ENCODE measurements at places on chromosomes 11 and 22. TPM values are rescaled to one million over a fixed set of nuclear protein-coding genes. Genes with fewer than 3 reads are reported as not detected.

The MTMR3 gene
- 41.1 TPM for total RNA-seq

The CCDC116 gene
- 0.22 TPM for total RNA-seq

The SLC15A3 gene
- 18.4 TPM for total RNA-seq

The TRIM51 gene
- not detected for total RNA-seq

The CFAP300 gene
- total RNA-seq, result 5.9 TPM

The YIF1A gene
- 154 TPM for total RNA-seq

The TCN2 gene
- 3.0 TPM for total RNA-seq

The LYVE1 gene
- not detected for total RNA-seq

The LRRC51 gene
- total RNA-seq, result 3.7 TPM

The SPDYC gene
- total RNA-seq, result not detected

The ENTHD1 gene
- not detected for total RNA-seq

The RFPL3 gene
- not detected for total RNA-seq

The CLTCL1 gene
- 12.7 TPM for total RNA-seq

The HYOU1 gene
- 1,291 TPM for total RNA-seq

The IL18BP gene
- total RNA-seq, result 3.7 TPM

The MMP7 gene
- total RNA-seq, result 1.1 TPM

The TRIM66 gene
- total RNA-seq, result 7.4 TPM

The CPT1A gene
- 31.1 TPM for total RNA-seq

The MMP3 gene
- total RNA-seq, result 56.5 TPM

The MS4A6E gene
- total RNA-seq, result not detected

The TLCD5 gene
- total RNA-seq, result 6.6 TPM

The PRSS23 gene
- total RNA-seq, result 10.1 TPM

The DBX1 gene
- total RNA-seq, result not detected

The SLC22A12 gene
- not detected for total RNA-seq

The PKDREJ gene
- total RNA-seq, result not detected

The MB gene
- not detected for total RNA-seq

The ALX4 gene
- not detected for total RNA-seq

The NUP98 gene
- 213 TPM for total RNA-seq

The DAGLA gene
- total RNA-seq, result 4.2 TPM

The GNG3 gene
- not detected for total RNA-seq

The MUC5B gene
- not detected for total RNA-seq

The OR4A16 gene
- not detected for total RNA-seq

The APOA4 gene
- not detected for total RNA-seq

The SCARF2 gene
- 46.0 TPM for total RNA-seq

The MUC5AC gene
- total RNA-seq, result not detected

The IGSF22 gene
- total RNA-seq, result not detected

The OR6T1 gene
- total RNA-seq, result not detected

The JAML gene
- not detected for total RNA-seq

The ALDH3B1 gene
- total RNA-seq, result 22.0 TPM

The PNPLA5 gene
- total RNA-seq, result not detected

The GAB4 gene
- not detected for total RNA-seq

The NXPE4 gene
- not detected for total RNA-seq

The RAB39A gene
- not detected for total RNA-seq

The CHRNA10 gene
- 0.66 TPM for total RNA-seq

The LIF gene
- 82.9 TPM for total RNA-seq

The IL10RA gene
- not detected for total RNA-seq

The SERHL2 gene
- total RNA-seq, result 1.8 TPM

The FAM111B gene
- total RNA-seq, result 11.5 TPM

The TCIRG1 gene
- 186 TPM for total RNA-seq

The ZNF143 gene
- total RNA-seq, result 31.6 TPM

The CAVIN3 gene
- 357 TPM for total RNA-seq

The OR51B5 gene
- 0.57 TPM for total RNA-seq

The TUBA8 gene
- 0.66 TPM for total RNA-seq

The MOV10L1 gene
- total RNA-seq, result 5.7 TPM

The SCN4B gene
- total RNA-seq, result not detected

The BEST1 gene
- 1.4 TPM for total RNA-seq

The KDELR3 gene
- total RNA-seq, result 111 TPM

The ANGPTL5 gene
- total RNA-seq, result not detected

The LARGE1 gene
- 10.6 TPM for total RNA-seq

All from placental pericyte (primary cell).